GM12878 (cell line): ENCODE measurements at places on chromosomes 5 and 9.

DNA sequence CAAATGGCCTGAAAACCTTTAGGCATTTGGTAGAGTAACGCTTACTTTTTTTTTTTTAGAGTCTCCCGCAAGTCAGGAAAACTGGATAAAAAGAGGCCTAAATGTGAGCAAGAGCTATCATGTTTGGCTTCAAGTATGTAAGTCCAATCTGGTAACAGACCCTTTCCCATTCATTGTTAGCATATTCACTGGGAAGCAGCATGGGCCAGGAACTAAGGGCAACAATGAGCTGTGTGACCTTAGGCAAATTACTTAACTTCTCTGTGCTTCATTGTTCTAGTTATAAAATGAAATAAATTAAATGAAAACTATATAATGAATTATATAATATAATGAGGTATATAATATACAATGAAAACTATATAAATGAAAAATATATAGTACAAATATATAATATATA, 114.3 kb upstream of the PCA3 start:
- no peak for DNase-seq

- no peak for DNase-seq
These were observed 149.9 kb downstream of the TRIO start for GRCh38 chr5:14292766-14293658.

DNA sequence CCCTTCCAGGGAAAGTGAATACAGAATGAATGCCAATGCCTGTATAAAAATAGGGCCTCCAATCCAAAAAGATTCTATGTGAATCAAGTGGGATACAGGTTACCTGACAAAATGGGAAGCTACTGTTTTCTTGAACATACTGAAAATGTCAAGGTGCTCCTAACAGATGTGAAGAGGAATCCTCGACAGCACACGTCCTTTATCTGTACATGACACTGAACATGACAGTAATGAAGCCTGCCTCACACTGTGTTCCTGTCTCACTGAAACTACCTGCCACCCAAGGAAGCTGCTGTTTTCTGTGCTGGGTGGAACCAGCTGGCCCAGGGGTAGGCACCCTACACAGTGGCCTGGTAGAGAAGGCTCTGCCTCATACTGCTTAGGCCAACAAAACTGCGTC, 165.3 kb upstream of the RAPGEF1 start:
- DNase-seq, result no peak

- DNase-seq, result no peak
These were observed 33.4 kb upstream of the CDC42SE2 start for GRCh38 chr5:131230406-131230805.

DNA sequence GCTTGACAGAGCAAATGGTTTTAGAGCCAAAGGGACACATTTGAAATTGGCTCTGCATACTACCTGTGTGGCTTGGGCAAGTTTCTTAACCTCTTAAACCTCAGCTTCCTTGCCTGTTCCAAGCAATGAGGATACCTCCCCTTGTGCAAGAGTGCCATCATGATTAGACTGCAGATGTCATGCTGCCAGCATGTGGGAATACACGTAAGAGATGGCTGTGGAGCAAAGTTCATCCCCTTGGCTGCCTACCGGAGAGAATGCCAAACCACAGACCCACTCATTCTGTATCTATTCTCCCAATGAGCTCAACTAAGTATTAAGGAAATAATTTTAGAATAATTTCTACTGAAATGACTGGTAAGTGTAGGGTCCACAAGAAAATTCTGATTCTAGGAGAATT, 101.3 kb downstream of the WDR41 start:
- DNase-seq, result no peak

GRCh38 chr9:33414268-33414667, 11.9 kb upstream of the AQP7 start:
- no peak for DNase-seq

DNA sequence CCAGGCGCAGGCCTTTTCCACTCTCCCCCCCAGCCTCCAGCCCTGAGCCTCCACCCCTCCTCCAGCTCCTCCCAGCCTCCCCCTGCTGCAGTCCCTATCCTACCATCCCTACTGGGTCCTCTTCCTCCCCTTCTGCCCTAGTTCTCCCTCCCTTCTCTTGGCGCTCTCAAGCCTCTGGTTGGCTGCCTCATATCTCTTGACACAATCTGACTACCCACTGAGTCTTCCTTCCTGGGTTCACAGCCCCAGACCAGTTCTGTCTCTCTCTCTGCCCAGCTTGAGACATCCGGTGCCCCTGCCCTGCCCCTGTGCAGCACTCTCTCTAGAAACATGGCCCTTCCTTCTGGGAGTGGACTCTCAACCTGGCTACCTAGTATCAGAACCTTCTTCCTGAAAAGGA, 76.2 kb downstream of the TSPAN17 start:
- no peak for DNase-seq

GRCh38 chr5:116448450-116448849, 126.2 kb downstream of the SEMA6A start:
- DNase-seq, result no peak

- DNase-seq, result peak; percentile 92
These were observed 11.2 kb upstream of the RIC1 start for GRCh38 chr9:5617749-5618148.

DNA sequence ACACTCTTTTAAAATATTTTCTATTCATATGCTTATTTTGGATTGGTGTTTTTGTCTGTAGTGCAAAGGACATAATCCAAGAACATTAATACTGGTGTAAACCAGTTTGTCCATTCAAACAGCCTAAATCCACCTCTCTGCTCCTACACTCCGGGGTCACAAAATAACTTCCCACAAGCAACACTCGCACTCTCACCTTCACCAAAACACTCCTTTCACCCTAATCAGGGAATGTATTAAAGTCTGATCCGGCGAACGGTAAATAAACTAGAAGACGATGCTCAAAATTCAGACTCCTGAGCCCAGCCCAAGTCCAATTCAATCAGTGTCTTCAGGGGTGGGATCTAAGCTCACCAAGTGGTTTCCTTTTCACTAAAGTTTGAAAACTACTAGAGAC, 649 bp downstream of the AP3B1 start:
- no peak for DNase-seq

DNA sequence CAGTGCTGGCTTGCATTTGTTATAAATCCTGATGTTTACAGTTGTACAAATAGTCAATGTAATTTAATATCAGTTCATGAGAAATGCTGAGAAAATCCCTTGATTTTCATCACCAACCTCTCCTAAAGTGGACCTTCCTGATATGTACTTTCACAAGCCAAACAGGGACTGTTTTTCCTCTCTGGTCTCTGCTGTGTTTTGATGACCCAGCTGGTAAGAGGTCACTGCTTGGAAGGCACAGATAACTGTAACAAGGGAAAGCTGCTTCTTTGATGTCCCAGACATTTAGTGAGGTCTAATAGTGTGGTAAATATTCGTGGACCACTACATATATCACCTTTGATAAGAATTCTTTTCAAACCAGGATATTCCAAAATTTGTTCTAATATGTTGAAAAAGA, 68.7 kb upstream of the HAPLN1 start:
- DNase-seq, result no peak

GRCh38 chr5:125338440-125339174, 592.2 kb upstream of the ZNF608 start:
- DNase-seq, result no peak

- DNase-seq, result no peak
These were observed 43.4 kb upstream of the NR4A3 start for GRCh38 chr9:99778308-99778707.

- no peak for DNase-seq
These were observed 181.1 kb downstream of the HSPA4 start for GRCh38 chr5:133232911-133233310.

- DNase-seq, result no peak
These were observed 28.8 kb downstream of the RBM27 start for GRCh38 chr5:146232223-146232622.

GRCh38 chr9:109791003-109791677, 11.1 kb downstream of the PALM2AKAP2 start:
- DNase-seq, result no peak

- DNase-seq, result no peak
These were observed 197.3 kb upstream of the ANKRD55 start for GRCh38 chr5:56430422-56430821.

GRCh38 chr9:106945727-106946660, 83.0 kb downstream of the ZNF462 start:
- no peak for DNase-seq
